ENCODE measurements at places on chromosomes 1 and 21. TPM values are rescaled to one million over a fixed set of nuclear protein-coding genes. Genes with fewer than 3 reads are reported as not detected.

The HSPA6 gene
- 1.1 TPM for total RNA-seq

The CFAP141 gene
- not detected for total RNA-seq

The YIPF1 gene
- 21.4 TPM for total RNA-seq

The SPRR4 gene
- total RNA-seq, result not detected

The PTGFRN gene
- 31.5 TPM for total RNA-seq

The FBLIM1 gene
- total RNA-seq, result 141 TPM

The IGFN1 gene
- under 0.01 TPM for total RNA-seq

The CAP1 gene
- 509 TPM for total RNA-seq

The CD48 gene
- total RNA-seq, result not detected

The TMEM61 gene
- not detected for total RNA-seq

The CHRM3 gene
- 2.8 TPM for total RNA-seq

The CDA gene
- total RNA-seq, result not detected

The PDC gene
- total RNA-seq, result not detected

The CLCA2 gene
- 1.5 TPM for total RNA-seq

The LYST gene
- total RNA-seq, result 17.5 TPM

The VASH2 gene
- 1.4 TPM for total RNA-seq

The C1orf105 gene
- total RNA-seq, result not detected

The LCE1C gene
- not detected for total RNA-seq

The SNRPE gene
- total RNA-seq, result 93.6 TPM

The CCDC181 gene
- 0.59 TPM for total RNA-seq

The SH3BGRL3 gene
- total RNA-seq, result 55.5 TPM

The ATXN7L2 gene
- 1.9 TPM for total RNA-seq

The IL24 gene
- not detected for total RNA-seq

The MTARC1 gene
- total RNA-seq, result 2.5 TPM

The KIAA0040 gene
- total RNA-seq, result not detected

The GJA4 gene
- total RNA-seq, result 0.09 TPM

The C1orf94 gene
- total RNA-seq, result not detected

The CD101 gene
- 0.18 TPM for total RNA-seq

The LRRC71 gene
- total RNA-seq, result 0.37 TPM

The UBXN11 gene
- total RNA-seq, result 3.0 TPM

The TDRD10 gene
- total RNA-seq, result not detected

The HAO2 gene
- not detected for total RNA-seq

The ZNF691 gene
- 8.6 TPM for total RNA-seq

The USF1 gene
- 49.4 TPM for total RNA-seq

The TMEM9 gene
- total RNA-seq, result 75.8 TPM

The SPATA21 gene
- not detected for total RNA-seq

The SELE gene
- total RNA-seq, result not detected

The AIM2 gene
- 0.46 TPM for total RNA-seq

The RGS4 gene
- 822 TPM for total RNA-seq

The IL10RB gene
- 56.4 TPM for total RNA-seq

The STRIP1 gene
- total RNA-seq, result 60.4 TPM

The FAM3B gene
- not detected for total RNA-seq

The AVPR1B gene
- total RNA-seq, result not detected

The LIPI gene
- not detected for total RNA-seq

The CFHR5 gene
- total RNA-seq, result not detected

The DRAXIN gene
- 1.2 TPM for total RNA-seq

The S100A6 gene
- 237 TPM for total RNA-seq

The GALE gene
- 30.4 TPM for total RNA-seq

The ADORA1 gene
- 5.7 TPM for total RNA-seq

The NR1I3 gene
- total RNA-seq, result not detected

The LCA5L gene
- total RNA-seq, result 3.0 TPM

The LUZP1 gene
- total RNA-seq, result 34.1 TPM
